Heart left ventricle (tissue), 16 donors: ENCODE measurements at places on chromosomes 7 and 10. TPM values are rescaled to one million over a fixed set of nuclear protein-coding genes. Genes with fewer than 3 reads are reported as not detected.

The SKAP2 gene
- total RNA-seq, result 3.4 TPM

The SHTN1 gene
- 3.4 TPM for total RNA-seq

The MOGAT3 gene
- not detected for total RNA-seq

The UFSP1 gene
- 1.1 TPM for total RNA-seq

The MACROH2A2 gene
- 12.4 TPM for total RNA-seq

The C10orf53 gene
- not detected for total RNA-seq

The TLL2 gene
- total RNA-seq, result 3.4 TPM

GRCh38 chr7:69678494-69679187, 80.4 kb downstream of the AUTS2 start:
- no peak for DNase-seq

DNA sequence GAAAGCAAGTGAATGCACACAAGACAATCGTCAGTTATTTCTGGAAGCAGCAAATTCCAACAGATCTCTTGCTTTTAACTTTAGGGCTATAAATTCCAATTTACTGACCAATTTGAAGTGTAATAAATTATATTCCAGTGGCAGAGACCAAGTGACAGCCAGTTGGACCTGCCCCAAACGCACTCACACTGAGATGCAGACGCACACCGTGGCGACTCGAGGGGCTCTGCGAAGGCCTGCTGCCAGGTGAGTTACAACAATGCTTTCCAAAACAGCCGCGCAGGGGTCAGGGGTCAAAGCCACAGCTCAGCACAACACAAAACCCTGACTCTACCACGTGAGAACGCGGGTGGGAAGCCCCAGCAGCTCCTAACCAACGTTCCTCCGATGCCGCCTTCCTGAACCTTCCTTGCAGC, 97.4 kb downstream of the ZRANB1 start:
- no peak for DNase-seq

DNA sequence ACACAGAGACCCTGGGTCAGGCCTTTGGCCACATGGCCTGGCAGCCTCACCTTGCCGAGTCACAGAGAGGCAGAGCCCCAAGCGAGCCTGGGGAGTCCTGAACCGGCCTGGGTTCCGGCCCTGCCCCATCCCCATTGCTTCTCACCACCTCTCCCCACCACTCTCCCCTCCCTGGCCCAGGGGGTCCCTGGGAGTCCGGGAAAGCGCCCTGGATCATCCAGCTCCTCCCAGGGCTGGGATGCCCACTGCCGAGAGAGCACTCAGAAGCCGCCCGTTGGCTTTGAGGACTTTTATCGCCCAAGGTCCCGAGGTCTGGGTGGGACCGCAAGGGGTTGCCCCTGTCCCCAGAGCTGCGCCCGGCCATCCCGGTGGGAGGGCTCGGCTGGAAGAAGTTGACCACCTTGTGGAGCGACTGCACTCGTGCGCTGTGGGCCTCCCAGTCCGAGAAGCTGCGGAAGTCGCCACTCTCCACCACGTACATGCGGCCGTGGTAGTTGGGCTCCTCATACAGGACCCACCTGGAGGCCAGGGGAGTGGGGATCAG, 8.1 kb downstream of the CRYGN start:
- DNase-seq, result no peak

DNA sequence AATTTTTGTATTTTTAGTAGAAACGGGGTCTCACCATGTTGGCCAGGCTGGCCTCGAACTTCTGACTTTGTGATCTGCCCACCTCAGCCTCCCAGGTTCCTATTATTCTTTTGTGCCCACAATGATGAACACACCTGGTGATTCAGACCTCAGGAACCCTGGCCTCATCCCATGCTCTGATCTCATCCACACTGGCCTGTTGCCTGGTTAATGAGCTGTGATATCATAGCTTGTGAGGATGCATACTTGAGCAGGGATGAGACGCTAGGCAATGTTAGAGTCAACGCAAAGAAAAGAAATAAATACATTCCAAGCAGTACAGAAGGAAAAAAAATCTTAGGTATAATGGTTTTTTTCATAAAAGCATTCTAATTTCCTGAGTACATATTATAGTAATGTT, 82.4 kb upstream of the RNF32 start:
- DNase-seq, result no peak

DNA sequence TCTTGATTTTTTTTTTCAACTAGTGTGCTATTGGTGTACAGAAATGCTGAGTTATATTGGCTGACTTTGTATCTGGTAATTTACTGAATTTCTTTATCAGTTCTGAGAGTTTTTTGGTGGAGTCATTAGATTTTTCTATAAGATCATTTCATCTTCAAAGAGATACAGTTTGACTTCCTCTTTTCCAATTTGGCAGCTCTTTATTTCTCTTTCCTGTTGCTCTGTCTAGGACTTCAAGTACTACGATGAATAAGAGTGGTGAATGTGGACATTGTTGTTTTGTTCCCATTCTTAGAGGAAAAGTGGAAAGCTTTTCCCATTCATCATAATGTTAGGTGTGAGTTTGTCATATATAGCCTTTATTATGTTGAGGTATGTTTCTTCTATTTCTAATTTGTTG, 50.2 kb downstream of the LOXL4 start:
- DNase-seq, result no peak

DNA sequence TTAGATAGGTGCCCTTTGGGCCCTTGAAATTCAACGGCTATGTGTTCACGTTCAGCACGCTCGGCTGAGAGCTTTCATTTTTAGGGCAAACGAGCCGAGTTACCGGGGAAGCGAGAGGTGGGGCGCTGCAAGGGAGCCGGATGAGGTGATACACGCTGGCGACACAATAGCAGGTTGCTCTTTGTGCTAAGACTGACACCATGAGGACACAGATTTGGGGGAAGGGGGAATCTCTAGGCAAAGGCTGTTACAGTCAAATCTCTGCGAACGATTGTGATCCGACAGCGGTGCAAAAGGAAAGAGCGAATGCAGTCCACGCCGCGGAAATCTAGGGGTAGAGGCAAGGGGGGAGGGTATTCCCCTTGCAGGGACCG, 667 bp downstream of the KLLN start:
- no peak for DNase-seq

GRCh38 chr10:102712843-102713538, 1.2 kb downstream of the ARL3 start:
- no peak for DNase-seq

DNA sequence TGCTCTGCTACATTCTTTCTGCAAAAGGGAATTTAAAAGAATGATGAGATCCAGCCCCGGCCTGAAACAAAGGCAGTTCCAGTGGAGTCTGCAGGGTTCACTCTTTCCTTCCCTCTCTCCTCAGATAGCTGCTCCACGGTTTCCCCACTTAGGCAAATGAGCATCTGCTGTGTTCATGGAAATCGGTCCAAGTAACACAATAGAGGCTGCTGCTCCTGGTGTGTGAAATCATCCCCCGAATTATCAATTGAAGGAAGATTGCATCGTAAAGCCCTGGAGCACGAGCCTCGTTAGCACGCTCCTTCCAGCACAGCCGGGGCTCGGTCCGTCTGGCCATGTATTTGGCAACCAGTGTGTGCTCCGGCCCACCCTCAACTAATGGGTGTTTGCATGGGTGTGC, 108.3 kb upstream of the DPP6 start:
- no peak for DNase-seq

- DNase-seq, result no peak
Measured at GRCh38 chr7:138245682-138246081, 169.4 kb downstream of the AKR1D1 start.

GRCh38 chr10:128221117-128221516, 94.9 kb upstream of the MKI67 start:
- no peak for DNase-seq
